Activated T-helper 1 cell treated with Interleukin-2 at 50 U/mL for 16 hours (primary cell): ENCODE measurements at places on chromosomes 6 and 20.

DNA sequence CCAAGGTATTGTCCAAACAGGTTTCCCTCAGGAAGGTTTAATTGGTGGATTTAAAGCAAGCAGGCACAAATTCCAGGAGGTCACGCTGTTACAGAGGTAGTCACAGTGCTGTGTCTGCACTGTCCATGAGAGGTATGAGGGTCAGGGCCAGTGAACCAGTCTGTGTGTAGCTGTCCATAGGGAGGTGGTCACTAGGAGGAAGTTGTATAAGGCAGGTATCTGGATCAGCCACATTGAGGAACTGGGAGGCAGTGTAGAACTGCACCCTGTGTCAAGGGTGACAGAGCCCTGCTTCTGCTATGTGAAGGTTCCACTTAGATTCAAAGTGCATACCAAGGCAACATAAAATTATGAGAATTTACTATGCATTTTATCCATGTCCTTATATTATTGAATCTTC, 73.3 kb downstream of the MAP3K4 start:
- DNase-seq: no peak

DNA sequence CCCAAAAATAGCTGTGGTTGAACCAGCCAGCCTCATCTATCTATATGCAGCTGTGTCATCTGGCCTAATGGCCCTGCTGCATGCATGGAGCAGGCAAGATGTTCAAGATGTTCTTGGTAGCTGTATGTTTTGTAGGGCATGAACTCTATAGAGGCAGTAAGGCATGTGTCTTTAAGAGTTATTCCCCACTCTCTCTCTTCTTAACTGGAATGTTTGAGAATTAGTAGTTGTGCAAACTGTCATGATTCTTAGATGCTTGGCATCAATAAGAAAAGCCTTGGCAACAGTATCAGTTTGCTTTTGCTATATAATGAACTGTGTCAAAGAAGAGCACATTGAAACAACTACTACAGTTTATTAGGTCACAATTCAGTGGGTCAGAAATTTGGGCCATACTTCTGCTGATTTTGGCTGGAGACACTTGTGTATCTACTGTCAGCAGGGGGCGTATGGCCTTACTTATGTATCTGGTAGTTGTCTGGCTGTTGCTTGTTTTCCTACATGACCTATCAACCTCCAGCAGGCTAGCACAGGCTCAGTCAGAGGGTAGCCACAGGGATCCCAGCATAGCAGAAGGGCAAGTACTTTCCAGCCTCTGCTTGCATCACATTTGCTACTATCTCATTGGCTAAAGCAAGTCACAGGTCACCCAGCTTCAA, 56.1 kb upstream of the LAMP5 start:
- DNase-seq: no peak

DNA sequence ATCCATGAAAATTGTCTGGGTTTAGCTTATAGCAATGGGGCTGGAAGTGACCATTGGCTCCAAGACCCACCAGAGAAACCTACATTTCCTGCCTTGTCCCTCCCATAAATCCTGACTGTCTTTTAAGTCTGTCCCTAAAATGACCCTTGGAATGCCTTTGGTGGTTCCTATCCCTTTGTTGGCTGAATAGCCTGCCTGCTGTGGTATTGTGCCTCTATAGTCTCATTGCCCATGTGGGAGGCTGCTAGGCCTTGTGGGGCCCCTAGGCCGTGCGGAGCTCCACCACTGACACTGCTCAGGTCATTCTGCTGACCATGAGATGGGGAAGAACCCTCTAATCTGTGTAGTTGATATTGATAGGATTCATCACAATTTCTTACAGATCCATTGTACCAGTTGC, 43.3 kb downstream of the SCP2D1 start:
- no peak for DNase-seq

GRCh38 chr6:158050955-158051354, 69.3 kb downstream of the SYNJ2 start:
- DNase-seq: no peak

DNA sequence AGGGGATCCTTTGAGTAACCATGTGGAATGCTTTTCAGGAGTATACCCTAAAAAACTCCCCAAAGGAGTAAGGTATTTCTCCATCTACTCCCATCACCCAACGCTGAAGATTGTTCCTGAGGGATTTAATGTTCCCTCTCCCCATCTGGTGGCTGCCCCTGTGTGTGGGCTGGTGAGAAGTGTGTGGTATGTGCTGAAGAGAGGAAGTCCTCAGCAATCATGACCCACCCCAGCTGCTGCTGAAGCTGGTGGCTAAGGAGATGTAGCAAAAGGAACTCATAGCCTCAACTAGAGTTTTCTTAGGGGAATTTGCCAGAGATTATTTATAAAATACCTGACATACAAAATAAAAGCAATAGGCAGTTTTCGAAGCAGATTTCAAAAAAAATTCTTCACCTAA, 114.3 kb upstream of the JAG1 start:
- DNase-seq: no peak

- DNase-seq: no peak
Observed at GRCh38 chr20:53995949-53996348, 74.4 kb downstream of the BCAS1 start.

DNA sequence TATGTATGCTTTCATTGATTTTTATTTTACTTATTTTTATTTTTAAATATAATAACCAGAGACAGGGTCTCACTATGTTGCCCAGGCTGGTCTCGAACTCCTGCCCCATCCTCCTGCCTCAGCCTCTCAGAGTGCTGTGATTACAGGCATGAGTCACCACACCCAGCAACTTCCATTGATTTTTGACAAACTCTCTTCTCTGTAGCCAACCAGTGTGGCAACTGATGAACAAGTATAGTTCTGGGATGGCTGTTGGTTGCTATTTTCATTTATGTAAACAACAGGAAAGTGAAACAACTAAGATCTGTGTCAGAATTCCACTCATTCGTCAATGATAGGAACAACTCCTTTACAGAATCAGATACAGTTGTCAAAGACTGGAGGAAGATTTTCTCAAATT, 356.7 kb upstream of the JARID2 start:
- no peak for DNase-seq

- no peak for DNase-seq
Observed at GRCh38 chr20:62362991-62363919, 3.9 kb downstream of the LAMA5 start.

- DNase-seq: no peak
Observed at GRCh38 chr6:146938266-146938665, 266.0 kb upstream of the STXBP5 start.

GRCh38 chr20:10242166-10242565, 23.5 kb downstream of the SNAP25 start:
- no peak for DNase-seq

- DNase-seq: no peak
Observed at GRCh38 chr6:165831812-165832510, 168.9 kb upstream of the PDE10A start.

- DNase-seq: no peak
Observed at GRCh38 chr6:90715093-90715655, 128.3 kb upstream of the MAP3K7 start.

DNA sequence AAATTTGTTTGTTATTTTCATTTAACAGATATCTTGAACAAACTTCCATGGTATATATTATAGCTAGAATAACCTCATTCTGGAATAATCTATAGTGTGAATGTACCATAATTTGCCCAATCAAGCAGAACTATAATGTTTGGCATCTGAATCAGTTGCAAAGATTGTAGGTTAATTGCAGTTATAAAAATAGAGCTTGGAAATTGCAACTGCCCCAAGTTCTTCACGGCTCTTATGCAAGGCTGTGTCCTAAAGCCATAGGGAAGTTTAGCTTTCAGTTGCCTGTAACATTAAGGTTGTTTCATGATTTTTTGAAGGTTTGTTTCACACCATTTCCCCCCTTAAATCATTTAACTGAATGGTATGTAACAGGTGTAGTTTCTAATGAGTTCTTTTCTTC, 19.4 kb downstream of the NQO2 start:
- no peak for DNase-seq

DNA sequence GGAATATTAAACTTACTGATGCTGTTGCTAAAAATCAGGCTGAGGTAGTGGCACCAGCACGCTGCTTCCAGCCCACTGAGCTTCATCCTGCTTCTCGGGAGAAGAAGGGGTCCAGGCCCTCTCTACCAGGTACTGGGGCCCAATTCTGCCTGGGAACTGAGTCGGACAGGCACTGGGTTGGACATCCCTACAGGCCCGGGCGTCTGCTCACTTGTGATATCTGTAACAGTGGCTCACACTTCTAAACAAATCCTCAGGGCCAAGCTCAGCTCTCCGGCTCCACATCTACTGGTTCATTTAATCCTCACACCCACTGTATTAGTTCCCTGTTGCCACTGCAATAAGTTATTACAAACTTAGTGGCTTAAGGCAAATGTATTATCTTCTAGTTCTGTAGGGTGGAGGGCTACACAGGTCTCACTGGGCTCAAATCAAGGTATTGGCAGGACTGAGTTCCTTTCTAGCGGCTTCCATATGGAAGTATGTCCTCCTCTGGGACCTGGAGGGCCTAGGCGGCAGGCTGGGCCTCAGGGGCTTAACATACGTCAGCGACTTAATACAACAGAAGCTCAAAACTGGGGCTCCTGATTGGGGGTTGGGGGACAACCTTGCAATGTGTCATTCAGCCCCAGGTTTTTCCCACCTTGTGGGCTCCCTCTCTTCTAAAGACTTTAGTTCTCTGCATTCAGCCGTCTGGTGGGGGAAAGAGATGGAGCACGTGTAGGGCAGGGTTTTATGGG, 1.6 kb upstream of the KCNK15 start:
- DNase-seq: no peak

DNA sequence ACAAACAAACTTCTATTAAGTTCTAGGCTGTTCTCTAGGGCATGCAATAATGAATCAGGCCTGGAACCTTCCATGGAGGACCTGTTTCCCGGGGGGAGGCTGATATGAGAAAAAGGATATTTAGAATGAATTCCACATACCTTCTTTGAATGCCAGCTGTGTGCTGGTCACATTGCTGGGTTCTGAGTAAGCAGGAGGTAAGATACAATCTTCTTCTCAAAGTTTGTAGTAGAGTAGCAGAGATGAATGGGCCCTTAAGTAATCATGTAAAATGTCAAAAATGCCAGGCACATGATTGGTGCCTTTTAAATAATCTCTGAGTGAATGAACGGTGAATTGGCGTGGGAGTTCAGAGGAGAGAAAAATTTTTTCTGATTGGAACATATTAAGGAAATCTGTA, 47.4 kb downstream of the TGM2 start:
- no peak for DNase-seq

DNA sequence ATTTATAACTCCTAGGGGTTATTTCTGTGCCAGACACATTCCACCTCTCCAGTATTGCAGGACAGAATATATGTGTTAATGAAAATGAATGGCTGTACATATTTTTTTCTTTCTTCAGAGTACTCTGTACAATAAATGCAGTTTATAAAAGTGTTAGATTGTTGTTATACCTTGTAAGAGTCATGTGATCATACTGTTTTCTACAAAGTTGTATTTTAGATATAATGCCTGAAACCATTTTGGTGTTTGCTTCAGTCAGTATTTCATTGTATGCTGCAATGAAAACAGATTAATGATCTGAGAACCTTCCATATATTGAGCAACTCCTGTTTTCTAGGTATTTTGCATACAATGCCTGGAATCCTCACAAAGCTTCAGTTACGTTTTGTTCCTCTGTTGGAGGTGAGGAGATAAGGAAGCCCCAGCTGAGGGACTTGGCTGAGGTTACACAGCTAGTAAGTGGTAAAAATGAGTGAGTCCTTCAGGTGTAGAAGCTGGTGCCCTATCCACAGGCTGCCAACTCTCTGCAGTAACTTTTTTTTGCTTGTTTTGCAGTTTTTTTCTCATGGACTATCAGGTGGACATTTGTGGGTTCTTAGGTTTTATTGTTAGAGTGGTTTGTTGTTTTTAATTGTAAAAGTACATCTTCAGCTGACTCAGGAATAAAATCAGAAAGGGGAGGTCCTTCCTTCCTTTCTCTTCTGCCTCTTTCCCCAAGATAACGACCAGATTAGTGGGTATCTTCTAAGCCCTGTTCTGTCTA, 11.6 kb downstream of the PDCD2 start:
- DNase-seq: no peak

- DNase-seq: no peak
Observed at GRCh38 chr6:169984181-169985120, 233.0 kb downstream of the ERMARD start.

GRCh38 chr20:14666696-14667095, 329.3 kb upstream of the FLRT3 start:
- DNase-seq: no peak

DNA sequence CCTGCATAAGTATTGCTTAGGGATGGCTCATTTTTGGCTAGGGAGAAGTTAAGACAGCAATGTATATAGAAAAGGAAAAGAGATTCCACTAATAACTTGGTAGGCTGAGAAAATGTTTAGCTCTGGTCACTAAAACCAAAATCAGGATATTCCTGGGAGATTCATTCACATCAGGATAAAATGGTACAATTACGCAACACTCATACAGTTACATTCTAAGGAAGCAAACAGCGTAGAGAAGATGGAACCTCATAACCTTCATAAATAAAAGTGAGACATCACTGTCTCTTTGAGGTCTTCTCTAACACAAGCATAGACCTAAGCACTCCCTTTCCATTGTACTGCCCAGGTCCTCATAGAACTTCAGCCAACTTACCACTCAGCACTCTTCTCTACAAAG, 295.7 kb upstream of the RUNX2 start:
- DNase-seq: no peak

DNA sequence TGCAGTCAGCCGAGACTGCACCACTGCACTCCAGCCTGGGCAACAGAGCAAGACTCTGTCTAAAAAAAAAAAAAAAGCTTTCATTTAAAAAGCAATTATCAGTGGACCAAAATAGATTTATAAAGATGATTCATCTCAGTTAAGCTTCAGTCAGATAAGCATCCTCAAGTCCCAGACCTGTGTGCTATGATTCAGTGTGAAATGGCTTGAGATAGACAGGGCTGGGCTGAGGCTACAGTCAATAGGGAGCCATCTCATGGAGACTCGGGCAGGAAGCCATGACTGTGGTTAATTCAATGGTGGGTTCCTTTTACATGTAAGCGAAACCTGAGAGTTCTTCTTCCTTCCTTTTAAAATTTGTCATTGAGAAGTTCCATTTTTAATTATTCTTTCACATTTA, 276.0 kb downstream of the TFAP2A start:
- DNase-seq: no peak

GRCh38 chr20:63706027-63706695, 1.6 kb downstream of the ARFRP1 start:
- DNase-seq: no peak

GRCh38 chr6:107661291-107661690, 162.8 kb downstream of the SCML4 start:
- DNase-seq: no peak
